ENCODE measurements at places on chromosomes 12 and 14.

DNA sequence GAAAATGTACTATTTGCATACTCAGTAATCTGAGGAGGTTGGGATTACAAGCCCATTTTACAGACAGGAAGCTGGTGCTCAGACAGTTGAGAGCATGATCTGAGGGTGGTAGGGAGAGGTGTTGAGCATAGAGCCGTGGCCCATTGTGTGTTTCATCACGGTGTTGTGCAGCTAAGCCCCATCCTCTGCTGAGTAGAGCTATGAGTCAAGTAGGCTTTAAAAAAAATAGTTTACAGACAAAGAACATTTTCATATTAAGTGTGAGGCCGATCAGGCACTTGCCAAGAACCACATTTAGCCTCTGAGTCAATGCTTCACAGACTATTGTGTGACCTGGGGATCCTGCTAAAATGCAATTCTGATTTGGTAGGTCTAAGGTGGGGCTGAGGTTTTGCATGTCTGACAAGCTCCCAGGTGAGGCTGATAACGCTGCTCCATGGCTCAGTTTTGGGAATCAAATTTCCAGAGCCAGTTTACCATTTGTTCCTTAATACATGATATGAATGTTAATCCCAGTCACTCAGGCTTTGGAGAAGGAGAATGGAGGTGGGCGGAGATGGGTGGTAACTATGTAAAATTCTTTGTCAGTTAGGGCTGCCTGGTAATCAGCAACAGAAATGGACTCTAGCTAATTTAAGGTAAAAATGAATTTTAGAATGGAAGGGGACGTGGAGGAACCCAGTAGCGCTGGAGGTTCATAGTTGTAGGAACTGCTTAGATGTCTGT, 22.2 kb downstream of the ZNF664 start:
- DNase-seq, result no peak

- DNase-seq, result no peak
Measured at GRCh38 chr14:92892589-92892988, 30.4 kb upstream of the CHGA start.

- no peak for DNase-seq
Measured at GRCh38 chr12:26963413-26963812, 25.1 kb downstream of the FGFR1OP2 start.

- no peak for DNase-seq
Measured at GRCh38 chr12:84397846-84398245, 514.8 kb downstream of the SLC6A15 start.

DNA sequence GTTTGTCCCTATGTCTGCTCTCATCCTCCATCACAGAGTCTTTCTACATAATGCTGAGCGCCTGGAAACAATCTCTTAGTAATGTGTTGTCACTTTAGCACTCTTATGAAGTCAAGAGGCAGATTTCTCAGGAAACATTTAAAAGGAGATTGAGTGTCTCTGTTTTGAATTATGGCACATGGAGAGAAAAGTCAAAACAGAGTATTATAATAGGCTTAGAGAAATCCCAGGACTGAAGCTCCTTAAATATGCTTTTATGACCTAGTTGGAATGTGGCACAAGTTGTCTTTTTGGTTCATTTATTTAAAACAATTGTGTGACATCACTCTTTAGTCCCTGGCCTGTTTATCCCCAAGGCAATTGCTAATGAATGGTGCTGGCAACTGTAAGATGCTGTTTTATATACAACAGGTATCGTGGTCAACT, 117.8 kb upstream of the HIF1A start:
- DNase-seq, result no peak

GRCh38 chr12:132797820-132798570, 30.7 kb downstream of the GOLGA3 start:
- no peak for DNase-seq
